ENCODE measurements at places on chromosomes 1 and 21. TPM values are rescaled to one million over a fixed set of nuclear protein-coding genes. Genes with fewer than 3 reads are reported as not detected.

DNA sequence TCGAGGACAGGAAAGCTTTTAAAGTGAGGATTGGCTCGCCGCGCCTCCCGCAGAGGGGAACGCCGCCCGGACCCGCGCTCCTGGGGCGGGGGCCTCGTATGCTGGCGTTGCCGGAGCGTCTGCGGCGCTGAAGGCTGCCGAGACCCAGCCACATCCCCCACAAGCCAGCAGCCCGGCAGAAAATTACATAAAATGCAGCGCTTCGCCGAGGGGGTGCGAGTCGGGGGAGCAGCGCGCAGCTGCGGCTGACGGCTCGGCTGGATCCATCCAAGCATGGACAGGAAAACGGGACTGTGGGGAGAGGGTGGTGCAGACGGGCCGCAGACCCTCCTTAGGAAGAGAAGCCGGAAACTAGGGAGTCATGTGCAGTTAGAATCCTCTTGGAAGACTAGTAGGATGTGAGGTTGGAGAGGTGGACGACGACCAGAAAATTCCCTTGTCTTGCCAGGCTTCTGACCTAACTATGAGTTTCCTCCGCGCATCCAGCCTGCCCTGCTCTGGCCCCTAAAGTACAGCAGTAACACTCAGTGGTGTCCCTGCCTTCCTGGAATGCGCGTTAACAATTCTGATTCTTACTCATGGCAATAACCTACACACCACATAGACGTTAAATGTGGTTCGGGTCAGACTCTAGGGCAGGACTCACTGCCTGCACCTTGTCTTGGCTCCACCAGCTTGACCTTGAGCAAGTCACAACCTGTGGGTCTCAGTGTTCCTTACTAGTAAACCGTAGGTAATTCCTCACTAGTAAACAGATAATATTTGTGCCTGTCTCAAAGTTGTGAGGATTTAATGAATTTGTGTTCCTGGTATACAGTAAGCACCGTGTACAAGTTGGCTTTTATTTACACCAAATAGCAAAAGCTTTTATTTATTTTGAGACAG, 953 bp upstream of the BRWD1 start:
- peak; percentile 48 for DNase-seq

GRCh38 chr1:94351481-94351880, 66.7 kb upstream of the ABCD3 start:
- DNase-seq: no peak

DNA sequence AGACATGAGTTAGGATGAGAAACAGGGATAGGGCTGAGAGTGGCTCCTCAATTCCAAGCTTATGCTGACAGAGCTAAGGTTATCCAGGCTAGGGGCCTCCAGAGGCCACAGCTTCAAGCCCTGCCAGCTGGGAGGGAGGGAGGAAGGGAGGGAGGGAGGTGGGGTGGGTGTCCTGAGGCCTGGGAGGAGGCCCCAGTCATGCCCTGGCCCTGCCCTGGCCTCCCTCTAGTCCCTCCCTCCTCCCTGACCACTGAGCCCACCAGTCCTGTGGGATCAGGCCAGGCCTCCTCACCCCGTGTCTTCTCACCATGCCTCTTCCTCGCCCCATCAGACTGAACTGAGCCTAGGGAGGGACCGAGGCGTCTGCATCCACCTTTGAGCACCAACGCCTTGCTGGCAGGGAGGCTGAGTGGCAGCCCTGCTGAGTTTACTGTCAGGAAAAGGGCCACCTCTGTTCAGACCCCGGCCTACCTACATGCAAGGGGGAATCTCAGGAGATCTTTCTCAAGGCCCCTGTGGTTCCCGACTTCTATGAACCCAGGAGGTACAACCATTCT, 116.1 kb downstream of the NPHP4 start:
- DNase-seq: no peak

DNA sequence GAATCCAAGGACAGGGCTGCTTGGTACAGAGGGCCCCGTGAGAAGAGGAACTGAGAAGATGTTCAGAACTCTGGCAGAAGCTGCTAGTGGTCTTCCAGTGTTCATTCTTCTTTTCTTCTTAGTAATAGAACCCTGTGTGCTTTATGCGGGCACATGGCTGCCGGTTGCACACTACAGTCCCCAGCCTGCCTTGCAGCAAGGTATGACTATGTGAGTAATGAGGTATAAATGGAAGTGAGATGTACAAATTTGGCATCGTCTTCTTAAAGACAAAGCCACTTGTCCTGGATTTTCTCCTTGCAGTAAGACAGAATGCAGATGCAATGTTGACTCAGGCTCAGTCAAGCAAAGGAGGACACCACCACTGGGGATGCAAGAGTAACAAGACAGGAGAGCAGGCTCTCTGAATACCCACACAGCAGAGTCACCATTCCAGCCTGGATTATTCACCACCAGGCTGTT, 15.0 kb upstream of the ATP1B1 start:
- no peak for DNase-seq

GRCh38 chr1:207414606-207415108, 39.5 kb upstream of the CR2 start:
- no peak for DNase-seq

- no peak for DNase-seq
These were observed 20.7 kb upstream of the TMPRSS15 start for GRCh38 chr21:18424276-18424675.

DNA sequence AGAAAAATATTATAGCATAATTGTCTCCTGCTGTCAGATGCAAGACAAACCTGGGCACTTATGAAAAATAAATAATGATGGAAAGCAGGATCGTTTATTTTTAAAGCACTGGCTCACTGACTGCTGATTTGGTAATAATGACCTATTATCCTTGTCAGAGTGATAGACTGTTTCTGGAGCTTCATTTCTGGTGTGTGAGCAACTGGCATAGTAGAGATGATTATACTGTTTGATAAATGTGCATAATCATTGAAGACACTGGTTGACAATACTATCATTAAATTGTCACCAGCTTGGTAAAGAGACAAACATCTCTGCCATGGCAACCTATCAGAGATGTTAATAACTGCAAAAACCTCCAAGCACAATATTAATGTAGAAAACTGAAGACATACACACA, 179.9 kb upstream of the ZNF644 start:
- DNase-seq: no peak

DNA sequence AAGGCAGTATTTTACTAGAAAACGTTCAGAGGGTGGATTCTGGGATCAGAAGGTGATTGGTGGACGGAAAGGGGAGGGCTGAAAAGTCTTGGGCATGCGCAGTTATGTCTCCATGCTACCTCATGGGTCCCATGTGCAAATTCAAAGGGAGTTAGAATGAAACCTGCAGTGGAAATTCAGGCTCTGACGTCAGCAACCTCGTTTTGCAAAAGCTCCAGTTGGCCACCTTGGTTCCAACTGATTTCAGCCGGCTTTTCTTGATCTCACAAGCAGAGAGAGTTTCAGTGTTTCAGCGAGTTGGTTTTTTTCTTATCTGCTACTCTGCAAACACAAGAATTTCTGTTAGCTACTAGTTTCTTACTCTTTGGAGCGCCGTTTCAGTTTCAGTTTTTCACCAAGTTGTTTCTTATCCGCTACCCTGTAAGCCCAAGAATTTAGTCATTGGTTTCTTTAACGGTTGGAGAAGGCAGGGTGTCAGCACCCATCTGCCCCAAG, 69.8 kb upstream of the PGBD5 start:
- no peak for DNase-seq

- DNase-seq: no peak
These were observed 5.8 kb downstream of the PCNX2 start for GRCh38 chr1:233289676-233290075.

- DNase-seq: no peak
These were observed 27.2 kb downstream of the NGF start for GRCh38 chr1:115310581-115311473.

- DNase-seq: no peak
These were observed 37.2 kb downstream of the VN1R5 start for GRCh38 chr1:247293047-247293446.

- no peak for DNase-seq
These were observed 2.4 kb downstream of the ALX3 start for GRCh38 chr1:110067893-110068645.

GRCh38 chr1:110083866-110084226, 13.4 kb upstream of the ALX3 start:
- DNase-seq: no peak

- no peak for DNase-seq
These were observed 161.7 kb downstream of the ROR1 start for GRCh38 chr1:63935553-63935952.

DNA sequence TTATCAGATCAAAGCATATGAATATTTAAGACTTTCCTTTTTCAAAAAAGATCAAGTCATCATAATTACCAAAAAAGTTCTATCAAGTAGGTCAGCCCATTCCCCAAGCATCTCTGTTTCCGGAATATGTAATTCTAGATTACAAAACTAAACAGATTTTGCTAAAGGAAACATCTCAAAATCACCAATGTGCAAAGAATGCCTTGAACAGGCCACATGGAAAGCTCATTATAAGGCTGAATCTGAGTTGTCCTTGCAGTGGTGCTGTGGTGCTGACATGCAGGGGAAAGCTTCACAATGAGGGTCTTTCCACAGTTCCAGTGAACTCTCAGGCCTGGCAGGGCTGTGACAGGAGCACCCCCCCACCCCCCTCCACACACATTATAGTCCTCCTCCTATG, 240.9 kb downstream of the OMA1 start:
- DNase-seq: no peak

DNA sequence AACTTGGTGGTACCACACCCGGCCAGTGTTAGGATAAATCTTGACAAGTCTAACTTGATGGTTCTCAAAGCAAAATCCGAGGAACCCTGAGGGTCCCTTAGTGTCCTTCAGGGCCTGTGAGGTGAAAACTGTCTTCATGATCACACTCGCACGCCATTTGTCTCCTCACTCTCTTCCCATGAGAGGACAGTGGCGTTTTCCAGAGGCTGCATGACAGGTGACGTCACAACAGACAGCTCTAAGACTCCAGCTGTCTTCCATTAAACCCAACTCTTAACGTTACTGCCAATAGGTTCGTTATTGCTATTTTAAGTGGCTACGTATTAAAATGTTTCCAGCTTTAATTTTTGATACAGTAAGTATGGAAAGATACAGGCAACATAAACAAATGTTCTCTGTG, 13.8 kb downstream of the CFAP74 start:
- DNase-seq: no peak

DNA sequence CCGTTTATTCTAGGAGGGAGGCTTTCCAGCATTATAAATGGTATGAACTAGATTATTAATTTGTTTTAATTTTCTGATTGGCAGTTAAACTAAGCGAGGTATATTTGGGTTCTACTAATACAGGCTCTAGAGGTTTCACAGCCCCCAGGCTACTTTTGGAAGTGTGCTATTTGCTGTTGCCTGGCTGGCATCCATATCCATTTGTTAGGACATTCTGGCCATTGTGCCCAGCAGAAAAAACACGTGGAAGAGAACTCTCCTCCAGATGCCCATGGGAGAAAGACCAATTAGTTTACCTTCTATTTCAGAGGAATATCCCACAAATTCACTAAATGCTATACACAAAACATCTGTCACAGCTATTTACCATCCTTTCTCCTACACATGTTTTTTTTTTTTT, 29.3 kb downstream of the MACO1 start:
- no peak for DNase-seq

DNA sequence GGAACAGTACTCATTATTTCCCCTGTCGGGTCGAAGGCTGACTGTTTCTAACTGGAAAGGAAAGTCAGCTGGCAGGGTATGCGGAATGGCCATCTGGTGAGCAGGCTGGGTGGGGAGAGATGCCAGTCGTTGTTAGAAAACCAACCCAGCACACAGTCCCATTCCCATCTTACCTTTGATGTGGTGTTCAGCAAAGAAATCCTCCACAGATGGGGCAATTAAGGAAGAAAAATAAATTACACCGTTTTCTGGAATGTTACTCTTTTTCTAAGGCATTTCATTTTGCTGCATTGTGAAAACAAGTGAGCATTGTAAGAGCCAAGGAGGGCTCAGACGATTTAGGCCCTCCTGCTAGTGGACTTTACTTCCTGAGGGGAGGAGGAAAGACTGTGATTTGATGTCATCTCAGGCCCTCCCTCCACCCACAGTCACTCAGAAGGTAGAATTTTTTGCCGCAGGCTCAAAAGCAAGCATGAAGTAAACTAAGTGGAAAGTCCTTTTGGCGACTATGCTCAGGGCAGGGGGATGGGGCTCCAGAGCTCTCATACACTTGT, at the start of gene SLC16A4:
Gene SLC16A4 (minus strand): TSS at position 335 of the 554 bp plus-strand sequence. CDS start 1,703 bp downstream, outside the sequence.
- no peak for DNase-seq

- no peak for DNase-seq
These were observed 24.3 kb downstream of the MROH7 start for GRCh38 chr1:54665852-54666251.

NBPF4 gene
- total RNA-seq: not detected

RSPO1 gene
- not detected for total RNA-seq

HIVEP3 gene
- total RNA-seq: 1.6 TPM

BRDT gene
- total RNA-seq: not detected

NBPF6 gene
- not detected for total RNA-seq

OR2G2 gene
- not detected for total RNA-seq

SMYD2 gene
- total RNA-seq: 47.8 TPM

PDZK1 gene
- 25.0 TPM for total RNA-seq

All from progenitor cell of endocrine pancreas (in vitro differentiated cells).